ENCODE measurements at places on chromosomes 7 and 10.

GRCh38 chr7:36939816-36940215 is 215.5 kb upstream of the AOAH start:
- DNase-seq, result no peak

GRCh38 chr7:112462236-112462635 is 12.0 kb downstream of the IFRD1 start:
- DNase-seq, result no peak

GRCh38 chr7:10484767-10485166 is 488.9 kb upstream of the PHF14 start:
- no peak for DNase-seq

DNA sequence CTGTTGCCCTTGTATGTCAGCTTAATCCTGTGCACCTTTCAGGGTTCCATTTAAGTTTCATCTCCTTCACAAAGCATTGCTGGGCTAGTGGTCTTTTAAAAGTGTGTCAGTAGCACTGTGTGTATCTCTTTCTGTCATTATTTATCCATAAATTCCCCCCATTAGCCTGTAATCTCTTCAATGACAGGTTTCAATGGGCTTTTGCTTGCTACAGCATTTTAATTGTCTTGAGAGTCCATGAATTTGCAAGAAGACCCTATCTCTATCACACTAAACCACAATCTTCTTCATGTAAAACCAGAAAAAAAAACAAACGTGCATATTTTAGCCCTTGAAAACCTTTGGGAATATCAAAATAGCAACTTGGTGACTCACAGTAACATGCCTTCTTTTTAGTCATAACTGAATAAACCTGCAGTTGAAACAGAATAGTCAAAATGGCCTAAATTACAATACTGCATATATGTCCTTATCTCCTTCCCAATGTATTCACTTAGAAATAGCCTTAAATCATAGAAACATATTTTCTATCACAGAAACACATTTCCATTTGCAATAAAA is 118.6 kb downstream of the PON1 start:
- DNase-seq, result no peak

DNA sequence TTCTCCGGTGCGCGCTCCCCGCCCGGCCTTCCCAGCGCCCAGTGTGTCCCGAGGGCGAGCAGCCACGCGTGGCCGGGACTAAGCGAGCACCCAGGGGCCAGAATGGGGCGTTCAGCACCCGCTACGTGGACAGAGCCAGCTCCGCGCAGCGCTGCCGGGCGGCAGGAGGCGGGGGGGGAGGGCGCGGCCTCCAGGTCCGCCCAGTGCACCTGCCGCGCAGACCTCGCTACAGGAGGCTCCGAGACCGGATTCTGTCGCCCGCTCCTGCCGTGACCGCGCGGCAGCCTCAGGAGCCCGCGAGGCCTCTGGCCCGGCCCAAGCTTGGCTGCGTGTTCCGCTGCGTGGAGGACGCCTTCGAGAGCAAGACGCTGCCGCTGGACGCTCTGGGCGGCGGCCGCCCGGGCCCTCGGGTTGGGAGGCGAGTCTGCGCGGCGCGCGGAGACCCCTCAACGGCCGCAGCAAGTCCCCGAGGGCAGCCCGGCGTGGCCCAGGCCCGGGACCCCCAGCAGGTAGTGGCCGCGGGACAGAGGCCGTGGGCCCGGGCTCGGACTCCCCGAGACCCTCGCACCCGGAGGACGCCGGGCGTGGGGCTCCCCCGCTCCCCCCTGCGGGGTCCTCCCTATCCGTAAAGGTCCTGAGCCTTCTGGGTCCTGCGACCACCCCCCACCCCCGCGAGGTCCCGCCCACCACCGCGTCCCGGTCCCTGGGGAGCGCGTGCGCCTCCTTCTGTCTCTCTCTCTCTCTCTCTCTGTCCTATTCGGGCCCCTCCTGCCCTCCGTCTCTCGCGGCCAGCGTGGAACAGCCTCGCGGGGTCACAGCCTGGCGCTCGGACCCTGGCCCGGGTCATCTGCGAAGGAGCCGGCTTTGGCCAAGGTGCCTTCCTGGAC is 904 bp upstream of the DPYSL4 start:
- no peak for DNase-seq
